Effector memory CD8-positive, alpha-beta T cell (primary cell): ENCODE measurements at places on chromosomes 2 and 18.

DNA sequence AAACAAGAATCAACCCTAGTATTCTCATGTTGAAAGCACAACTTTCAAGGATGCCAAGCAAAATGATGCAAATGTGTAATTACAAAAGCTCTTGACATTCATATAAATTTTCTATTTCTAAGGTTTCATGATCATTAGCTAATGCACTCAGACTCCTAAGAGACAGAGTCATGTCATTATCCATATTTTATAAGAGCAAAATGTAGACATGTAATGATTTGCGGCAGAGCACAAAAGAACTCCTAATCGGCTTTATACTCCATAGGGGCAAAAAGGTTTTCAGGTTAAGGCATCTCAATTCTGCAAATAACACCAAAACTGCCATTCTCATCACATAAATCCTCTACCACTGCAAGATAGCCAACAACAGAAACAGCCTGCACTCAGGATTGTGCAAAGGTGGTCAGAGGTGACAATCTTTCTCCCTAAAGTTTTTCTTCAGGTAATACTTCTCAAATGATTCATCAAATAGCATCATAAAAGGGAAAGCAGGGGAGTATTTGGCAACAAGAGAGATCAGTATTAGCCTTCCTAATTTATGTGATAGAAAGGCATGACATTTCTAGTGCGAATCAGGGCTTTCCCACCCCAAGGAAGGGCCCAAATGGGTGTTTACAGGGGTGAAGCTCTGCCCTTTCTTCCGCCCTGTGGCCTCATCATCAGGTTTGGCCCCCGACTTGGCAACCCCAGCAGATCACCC lies 64.7 kb downstream of the STK39 start:
- no peaks in the 10 kb centered on the region for H3K36me3 ChIP-seq
- H3K4me1 ChIP-seq: peaks cover 31% of the 10 kb centered on the region
- peak overlapping the region; percentile 17 for H3K27ac ChIP-seq
- H3K4me3 ChIP-seq: no peak overlapping the region
- no peak for DNase-seq

- H3K4me1 ChIP-seq: peaks cover 16% of the 10 kb centered on the region
- peaks cover 4% of the 10 kb centered on the region for H3K36me3 ChIP-seq
- peak overlapping the region; percentile 0 for H3K27ac ChIP-seq
- H3K4me3 ChIP-seq: no peak overlapping the region
- DNase-seq: no peak
- no peaks in the 10 kb centered on the region for H3K27me3 ChIP-seq
Observed at GRCh38 chr2:88698498-88699233, 7.2 kb downstream of the RPIA start.

DNA sequence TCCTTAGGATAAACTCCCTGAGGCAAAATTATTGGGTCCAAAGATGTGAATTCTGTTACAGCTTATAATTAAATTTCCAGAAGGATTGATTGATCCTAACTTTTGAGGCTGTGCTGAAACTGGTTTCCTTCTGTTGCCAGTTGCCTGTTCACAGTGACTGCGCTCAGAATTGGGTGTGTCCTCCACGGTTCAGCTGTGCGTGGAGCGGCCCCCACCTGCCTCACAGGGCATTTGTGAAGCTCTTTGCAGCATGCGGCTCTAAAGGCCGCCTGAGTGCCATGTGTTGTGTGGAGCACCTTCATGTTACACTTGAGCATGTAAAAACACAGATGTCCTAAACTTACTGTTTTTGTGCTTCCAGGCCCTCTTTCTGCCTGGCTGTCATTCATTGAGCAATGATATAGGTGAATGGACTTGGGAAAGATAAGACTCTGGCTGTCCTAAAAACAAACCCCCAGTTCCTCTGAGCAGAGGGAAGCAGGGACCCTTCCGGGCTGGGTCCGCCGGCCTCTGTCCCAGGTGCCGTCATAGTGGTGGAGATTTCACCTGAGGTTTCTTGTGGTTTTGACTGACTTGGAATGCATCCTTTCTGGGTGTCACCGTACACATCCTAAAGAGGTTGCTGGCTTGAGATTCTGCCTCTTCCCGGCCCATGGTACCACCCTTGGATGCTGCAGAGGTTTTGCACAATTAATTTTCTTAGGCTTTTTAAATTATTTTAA lies 173.6 kb downstream of the LDLRAD4 start:
- peaks cover 7% of the 10 kb centered on the region for H3K27me3 ChIP-seq
- no peaks in the 10 kb centered on the region for H3K36me3 ChIP-seq
- no peak overlapping the region for H3K4me3 ChIP-seq
- no peak for DNase-seq

DNA sequence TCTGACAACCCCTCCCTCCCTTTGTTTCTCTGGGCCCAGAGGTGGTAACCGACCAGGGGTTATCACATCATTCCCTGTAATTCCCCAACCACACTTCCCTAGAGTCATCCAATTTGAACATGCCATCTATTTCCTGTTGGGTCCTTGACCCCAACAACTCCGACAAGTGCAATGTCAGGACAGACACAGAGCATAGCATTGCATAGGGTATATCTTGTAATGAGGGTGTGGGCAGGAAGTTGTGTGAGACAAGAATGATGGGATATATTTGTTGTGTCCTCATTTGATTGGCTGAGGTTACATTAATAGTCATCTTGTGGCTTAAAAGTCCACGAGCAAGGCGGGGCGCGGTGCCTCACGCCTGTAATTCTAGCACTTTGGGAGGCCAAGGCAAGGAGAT lies 33.4 kb upstream of the CNOT11 start:
- peaks cover 3% of the 10 kb centered on the region for H3K36me3 ChIP-seq
- no peak overlapping the region for H3K4me3 ChIP-seq
- H3K4me1 ChIP-seq: peaks cover 9% of the 10 kb centered on the region

DNA sequence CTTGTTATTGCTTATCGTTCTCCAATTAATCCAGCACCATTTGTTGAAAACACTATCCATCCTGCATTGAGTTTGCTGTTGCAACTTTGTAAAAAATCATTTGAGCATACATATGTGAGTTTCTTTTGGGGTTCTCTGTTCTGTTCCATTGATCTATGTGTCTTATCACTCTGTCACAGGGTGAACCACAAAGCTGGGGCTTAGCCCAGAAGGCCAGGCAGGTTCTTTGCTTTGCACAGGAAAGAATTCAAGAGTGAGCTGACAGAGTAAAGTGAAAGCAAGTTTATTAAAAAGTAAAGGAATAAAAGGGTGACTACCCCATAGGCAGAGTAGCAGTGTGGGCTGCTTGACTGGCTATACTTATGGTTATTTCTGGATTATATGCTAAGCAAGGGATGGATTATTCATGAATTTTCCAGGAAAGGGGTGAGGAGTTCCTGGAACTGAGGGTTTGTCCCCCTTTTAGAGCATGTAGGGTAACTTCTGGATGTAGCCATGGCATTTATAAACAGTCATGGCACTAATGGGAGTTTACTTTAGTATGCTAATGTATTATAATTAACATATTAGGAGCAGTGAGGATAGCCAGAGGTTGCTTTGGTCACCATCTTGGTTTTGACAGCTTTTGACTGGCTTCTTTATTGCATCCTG lies 46.8 kb downstream of the RNF138 start:
- no peak overlapping the region for H3K4me3 ChIP-seq
- peaks cover 16% of the 10 kb centered on the region for H3K36me3 ChIP-seq
- no peak for DNase-seq
- H3K27ac ChIP-seq: no peak overlapping the region
- H3K27me3 ChIP-seq: no peaks in the 10 kb centered on the region
- no peaks in the 10 kb centered on the region for H3K4me1 ChIP-seq

DNA sequence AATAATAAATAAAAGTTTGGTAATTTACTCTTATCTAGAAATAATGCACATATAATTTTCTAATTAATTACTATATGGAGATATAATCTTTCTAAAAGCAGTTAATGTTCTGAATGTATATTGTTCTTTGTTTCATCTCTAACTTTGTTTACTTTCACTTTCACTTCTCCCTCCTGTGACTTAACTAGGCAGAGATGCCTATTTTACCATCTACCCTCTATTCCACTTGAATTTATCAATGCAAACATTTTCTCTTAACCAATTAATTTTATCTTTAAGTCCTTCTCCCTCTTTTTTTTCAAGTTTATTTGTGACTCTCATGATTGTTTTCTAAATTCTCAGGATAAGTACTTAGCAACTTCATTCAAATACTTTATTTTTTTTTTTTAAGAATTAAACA lies 55.1 kb upstream of the IL1RL1 start:
- H3K4me3 ChIP-seq: peak overlapping the region; percentile 72
- peak overlapping the region; percentile 21 for H3K27ac ChIP-seq
- peaks cover 47% of the 10 kb centered on the region for H3K4me1 ChIP-seq
- no peaks in the 10 kb centered on the region for H3K36me3 ChIP-seq

DNA sequence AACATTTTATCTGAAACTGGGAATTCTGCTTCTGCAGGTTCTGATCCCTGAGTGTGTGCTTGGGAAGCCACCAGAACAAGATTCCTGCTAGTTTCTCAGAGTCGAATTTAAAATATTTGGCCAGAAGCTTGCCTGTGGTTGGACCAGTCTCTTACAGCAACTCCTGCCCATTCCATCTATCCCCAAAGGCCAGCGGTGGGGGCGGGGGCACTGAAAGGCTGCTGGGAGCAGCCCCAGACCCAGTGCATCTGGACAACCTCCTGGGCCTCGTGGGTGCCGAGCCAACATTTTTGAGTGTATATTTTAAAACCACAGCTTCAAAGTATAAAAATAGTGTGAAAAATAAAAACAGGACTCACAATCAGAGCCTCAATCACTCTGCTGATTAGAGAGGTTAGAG lies 38.6 kb upstream of the ZFP36L2 start:
- H3K27ac ChIP-seq: peak overlapping the region; percentile 41

DNA sequence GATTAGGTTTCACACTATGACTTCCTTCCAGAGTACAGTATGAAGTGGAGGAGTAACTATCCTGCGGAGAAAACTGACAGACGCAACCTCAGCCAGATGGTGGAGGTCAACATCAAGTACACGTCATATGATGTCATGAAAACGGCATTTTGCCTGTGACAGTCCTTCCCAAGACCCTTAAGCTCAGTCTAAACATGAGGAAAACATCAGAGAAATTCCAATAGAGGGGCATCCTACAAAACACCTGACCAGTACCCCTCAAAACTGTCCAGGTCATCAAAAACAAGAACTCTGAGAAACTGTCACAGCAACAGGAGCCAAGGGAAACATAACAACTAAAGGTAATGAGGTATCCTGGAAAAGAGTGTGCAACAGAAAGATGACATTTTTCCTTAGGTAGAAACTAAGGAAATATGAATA lies 1.7 kb downstream of the RNU4ATAC start:
- H3K36me3 ChIP-seq: peaks cover 24% of the 10 kb centered on the region
- no peak for DNase-seq
- no peak overlapping the region for H3K4me3 ChIP-seq
- peaks cover 34% of the 10 kb centered on the region for H3K4me1 ChIP-seq
- H3K27me3 ChIP-seq: no peaks in the 10 kb centered on the region
- peak overlapping the region; percentile 32 for H3K27ac ChIP-seq

DNA sequence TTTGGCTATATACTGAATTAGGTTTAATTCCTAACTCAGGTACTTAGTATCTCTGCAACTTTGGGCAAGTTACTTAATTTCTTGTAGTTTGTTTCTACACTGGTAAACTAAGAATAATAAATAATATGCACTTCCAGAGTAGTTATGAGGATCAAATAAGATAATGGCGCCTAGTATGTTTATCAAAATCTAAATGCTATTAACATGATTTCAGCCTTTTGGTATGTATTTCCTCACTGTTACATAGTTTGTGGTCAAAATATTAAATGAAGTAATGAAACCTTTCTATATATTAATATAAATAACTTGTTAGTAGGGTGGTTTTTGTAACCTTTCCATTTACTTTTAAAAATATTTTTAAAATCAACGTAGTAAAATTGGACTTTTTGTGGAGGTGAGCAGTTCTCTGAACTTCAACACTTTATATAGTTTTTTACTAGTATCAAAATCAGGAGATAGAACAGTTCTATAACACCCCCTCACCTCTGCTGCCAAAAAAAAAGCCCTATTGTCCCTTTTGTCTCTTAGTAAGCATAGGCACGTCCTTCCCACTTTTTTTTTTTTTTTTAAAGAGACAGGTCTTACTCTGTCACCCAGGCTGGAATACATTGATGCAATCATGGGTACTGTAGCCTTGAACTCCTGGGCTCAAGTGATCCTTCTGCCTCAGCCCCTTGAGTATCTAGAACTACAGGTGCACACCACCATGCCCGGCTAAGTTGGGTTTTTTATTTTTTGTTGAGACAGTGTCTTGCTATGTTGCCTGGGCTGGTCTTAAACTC lies 44.8 kb downstream of the RAB3GAP1 start:
- no peak for DNase-seq
- no peaks in the 10 kb centered on the region for H3K4me1 ChIP-seq
- no peaks in the 10 kb centered on the region for H3K27me3 ChIP-seq
- no peak overlapping the region for H3K27ac ChIP-seq

GRCh38 chr18:26003356-26003755 lies 87.1 kb downstream of the SS18 start:
- no peak for DNase-seq
- no peaks in the 10 kb centered on the region for H3K27me3 ChIP-seq
- H3K4me3 ChIP-seq: no peak overlapping the region
- H3K36me3 ChIP-seq: no peaks in the 10 kb centered on the region
- no peak overlapping the region for H3K27ac ChIP-seq

DNA sequence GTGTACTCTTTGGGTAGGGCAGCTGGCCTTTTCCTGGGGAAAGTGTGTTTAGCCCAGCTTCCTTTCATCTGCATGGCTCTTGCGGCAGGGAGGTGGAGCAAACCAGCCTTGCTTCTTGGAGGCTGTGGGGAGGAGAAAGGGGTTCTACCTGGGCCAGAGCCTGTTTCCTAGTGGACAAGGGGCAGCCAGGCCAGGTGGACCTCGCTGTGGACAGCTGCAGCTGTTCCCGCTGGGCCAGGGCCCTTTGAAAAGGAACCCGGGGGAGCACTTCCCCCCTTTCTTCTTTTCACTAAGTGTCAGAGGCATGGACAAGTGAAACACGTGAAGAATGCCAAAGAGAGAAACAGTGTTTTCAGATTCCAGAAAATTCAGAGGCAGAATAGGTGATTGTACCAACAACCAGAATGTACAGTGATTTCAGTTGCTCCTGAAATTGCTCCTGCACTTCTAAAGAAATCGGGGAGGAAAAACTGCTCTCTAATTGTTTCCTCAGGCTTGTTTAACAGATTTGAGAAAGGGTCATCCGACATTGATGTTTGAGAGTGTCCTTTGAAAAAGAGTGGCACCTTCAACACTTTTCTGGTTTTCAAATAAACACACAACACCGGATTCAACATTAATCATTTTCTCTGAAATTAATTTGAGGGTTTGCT lies 3.9 kb downstream of the GLI2 start:
- no peak overlapping the region for H3K4me3 ChIP-seq
- H3K27me3 ChIP-seq: peaks cover 74% of the 10 kb centered on the region
- no peaks in the 10 kb centered on the region for H3K36me3 ChIP-seq
- DNase-seq: no peak
- peaks cover 2% of the 10 kb centered on the region for H3K4me1 ChIP-seq

GRCh38 chr2:128667391-128667790 lies 348.7 kb upstream of the HS6ST1 start:
- H3K36me3 ChIP-seq: no peaks in the 10 kb centered on the region
- H3K4me3 ChIP-seq: no peak overlapping the region
- H3K4me1 ChIP-seq: no peaks in the 10 kb centered on the region
- H3K27ac ChIP-seq: no peak overlapping the region
